Inflammatory macrophage (primary cell): ENCODE measurements at places on chromosomes 4 and X.

- no peak for DNase-seq
Measured at GRCh38 chr4:107863416-107863815, 38.7 kb downstream of the SGMS2 start.

GRCh38 chr4:38314663-38315062, 349.3 kb upstream of the KLF3 start:
- DNase-seq: no peak

DNA sequence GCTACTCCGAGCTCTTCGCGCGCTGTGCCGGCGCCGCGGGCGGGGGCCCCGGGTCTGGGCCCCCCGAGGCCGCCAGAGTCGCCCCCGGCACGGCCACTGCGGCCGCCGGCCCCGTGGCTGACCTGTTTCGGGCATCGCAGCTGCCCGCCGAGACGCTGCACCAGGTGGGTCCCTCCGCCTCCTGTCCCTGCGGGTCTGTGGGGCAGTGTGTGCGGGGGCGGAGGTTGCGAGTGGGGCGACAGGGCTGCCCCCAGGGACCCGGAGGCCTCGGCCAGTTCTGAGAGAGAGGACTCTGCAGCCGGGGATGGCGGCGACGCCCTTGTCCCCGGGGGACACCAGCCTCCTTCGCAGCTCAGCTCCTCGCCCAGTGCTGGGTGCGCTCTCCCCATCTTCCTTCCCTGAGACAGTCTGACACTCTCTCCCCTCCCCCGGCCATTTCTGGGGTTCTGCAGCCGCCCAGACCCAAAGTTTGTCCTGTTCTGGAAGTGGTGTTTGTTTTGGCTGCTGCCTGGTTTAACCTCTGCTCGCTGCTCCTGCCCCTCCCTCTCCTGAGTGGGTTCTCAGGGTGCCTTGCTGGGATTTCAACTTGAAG, 609 bp downstream of the REPS2 start:
- peak; percentile 0 for DNase-seq

DNA sequence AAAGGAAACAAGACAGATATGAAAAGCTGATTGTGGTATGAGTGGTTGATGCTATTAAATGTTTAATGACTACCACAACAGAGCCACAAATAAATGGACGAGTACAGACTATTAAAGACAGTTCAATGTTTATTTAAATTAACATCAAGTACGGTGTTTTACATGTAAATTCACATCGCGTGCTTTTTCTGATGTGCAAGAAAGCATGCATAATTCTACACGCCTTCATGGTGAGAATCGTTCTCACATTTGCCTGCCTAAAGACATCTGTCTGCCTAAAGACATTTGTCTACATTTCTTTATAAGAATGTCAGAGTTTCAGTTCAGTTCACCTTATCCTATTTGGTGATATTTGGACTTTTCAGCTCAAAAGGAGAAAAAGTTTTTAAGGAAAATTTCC, 7.3 kb upstream of the GPR143 start:
- DNase-seq: no peak

GRCh38 chr4:121243485-121243884, 79.4 kb upstream of the TNIP3 start:
- DNase-seq: no peak

- no peak for DNase-seq
Measured at GRCh38 chr4:78779280-78779679, 3.1 kb downstream of the BMP2K start.

GRCh38 chrX:150143721-150144440, 205.6 kb upstream of the EOLA2 start:
- DNase-seq: no peak

GRCh38 chr4:163536091-163536490, 41.6 kb downstream of the TMA16 start:
- DNase-seq: no peak

- DNase-seq: no peak
Measured at GRCh38 chr4:144799486-144799885, 153.5 kb downstream of the HHIP start.

DNA sequence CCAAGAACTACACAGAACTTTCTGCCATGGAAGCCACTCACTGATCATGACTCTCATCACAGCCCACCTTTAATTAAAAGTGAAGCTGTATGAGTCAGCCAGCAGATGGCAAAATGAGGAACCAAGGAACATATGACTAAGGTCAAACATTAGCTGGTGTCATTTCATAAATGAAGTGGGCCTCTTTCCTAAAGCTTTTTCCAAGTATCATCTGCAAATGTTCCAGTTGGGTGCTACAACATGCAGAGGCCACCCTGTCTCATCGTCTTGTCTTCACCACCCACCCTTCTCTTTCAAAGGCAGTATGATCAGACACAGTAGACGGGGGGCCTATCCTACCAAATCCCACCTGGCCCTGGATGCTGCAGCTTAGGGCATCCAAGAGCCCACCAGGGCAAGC, 9.2 kb upstream of the EOLA1 start:
- peak; percentile 48 for DNase-seq

DNA sequence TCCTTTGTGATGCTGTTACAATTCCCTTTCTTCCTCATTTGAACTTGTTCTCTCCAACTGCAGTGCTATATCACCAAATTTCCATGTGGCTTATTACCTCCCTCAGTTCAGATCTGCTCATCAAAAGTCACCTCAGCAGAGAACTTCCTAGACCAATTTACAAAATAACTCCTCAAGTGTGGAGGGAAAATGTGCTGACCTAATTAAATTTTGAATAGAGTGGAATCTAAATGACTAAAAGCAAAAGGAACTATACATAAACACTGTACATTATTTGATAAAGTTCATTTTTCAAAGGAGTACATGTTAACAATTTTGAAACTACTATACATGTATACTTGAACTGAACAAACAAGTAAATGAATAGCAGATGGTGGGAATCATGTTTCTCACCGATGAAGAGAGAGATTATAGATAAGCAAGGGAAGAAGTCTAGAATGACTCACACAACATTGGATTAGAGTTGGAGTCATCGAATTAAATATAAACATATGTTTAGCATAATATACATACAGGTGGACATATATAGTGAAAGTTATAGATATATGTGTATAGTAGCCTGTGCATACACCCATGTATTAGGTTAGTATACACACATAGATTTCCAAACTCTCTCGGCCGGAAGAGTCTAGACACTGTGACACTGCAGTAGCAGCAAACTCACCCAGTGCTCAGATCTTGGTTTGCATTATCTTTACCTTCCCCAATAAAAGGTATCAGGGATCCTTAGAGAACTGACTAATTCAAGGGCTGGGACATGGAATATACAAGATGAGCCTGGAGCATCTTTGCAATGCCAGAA, 318.7 kb downstream of the PCDH18 start:
- DNase-seq: no peak

DNA sequence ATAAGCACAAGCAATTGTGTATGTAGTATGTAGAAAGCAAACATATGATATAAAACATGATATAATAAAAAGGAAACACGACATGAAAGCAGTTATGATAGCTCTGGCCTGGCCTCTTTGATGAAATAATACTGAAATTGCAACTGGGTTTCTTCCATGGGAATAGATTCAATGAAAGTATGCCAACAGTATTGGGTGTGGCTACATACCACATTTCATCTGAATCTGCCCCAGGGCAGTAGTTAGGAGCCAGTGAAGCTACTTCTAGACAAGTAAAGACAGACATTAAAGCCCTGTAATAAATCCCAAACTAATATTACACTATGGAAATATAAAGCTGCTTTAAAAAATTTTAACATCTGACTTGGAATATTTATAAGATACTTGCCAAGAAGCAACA, 207.3 kb downstream of the FBXW7 start:
- no peak for DNase-seq

GRCh38 chrX:132443196-132444135, 45.4 kb downstream of the MBNL3 start:
- DNase-seq: peak; percentile 67

GRCh38 chrX:39883666-39884065, 214.1 kb downstream of the BCOR start:
- DNase-seq: peak; percentile 15

- no peak for DNase-seq
Measured at GRCh38 chr4:7933651-7934510, 5.8 kb downstream of the AFAP1 start.

DNA sequence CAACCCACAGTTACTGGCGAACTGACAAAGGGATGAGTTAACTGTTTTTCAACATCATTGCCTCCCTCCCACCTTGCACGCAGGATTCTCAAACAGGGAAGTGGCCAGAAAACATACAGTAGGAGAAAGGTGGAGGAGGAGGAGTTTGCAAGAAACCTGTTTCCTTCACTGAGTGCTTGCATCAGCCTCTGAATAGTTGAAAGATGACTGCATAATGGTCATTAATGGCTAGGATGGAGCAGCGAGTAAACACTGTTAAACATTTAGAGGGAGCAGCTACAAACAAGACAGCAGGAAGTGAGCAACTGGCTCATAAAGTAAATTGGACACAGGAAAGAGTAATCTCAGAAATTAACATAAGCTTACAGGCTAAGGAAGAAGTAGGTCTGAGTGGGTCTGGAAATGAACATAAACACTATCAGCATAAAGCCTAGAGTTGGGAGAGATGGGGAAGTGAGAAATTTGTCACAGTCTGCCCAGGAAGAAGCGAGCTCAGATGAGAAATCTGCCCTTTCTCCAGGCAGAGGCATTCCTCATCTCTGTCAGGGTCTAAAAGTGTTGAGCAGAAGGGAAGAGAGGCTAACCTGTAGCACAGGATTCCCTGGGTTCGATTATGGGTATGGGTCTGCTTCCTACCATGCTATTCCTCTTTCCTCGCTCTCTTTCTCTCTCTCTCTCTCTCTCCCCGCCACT, 38.6 kb downstream of the TRPC5OS start:
- DNase-seq: peak; percentile 33

GRCh38 chr4:176788971-176789370, 3.8 kb downstream of the VEGFC start:
- DNase-seq: no peak

GRCh38 chr4:5887361-5888221, 5.3 kb downstream of the CRMP1 start:
- DNase-seq: no peak

DNA sequence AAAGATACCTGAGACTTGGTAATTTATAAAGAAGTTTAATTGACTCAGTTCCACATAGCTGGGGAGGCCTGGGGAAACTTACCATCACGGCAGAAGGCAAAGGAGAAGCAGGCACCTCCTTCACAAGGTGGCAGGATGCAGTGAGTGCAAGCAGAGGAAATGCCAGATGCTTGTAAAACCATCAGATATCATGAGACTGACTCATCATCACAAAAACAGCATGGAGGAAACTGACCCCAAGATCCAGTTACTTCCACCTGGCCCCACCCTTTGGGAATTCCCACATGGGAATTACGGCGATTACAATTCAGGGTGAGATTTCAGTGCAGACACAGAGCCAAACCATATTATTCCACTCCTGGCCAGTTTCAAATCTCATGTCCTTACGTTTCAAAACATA, 514.7 kb upstream of the SPANXN1 start:
- DNase-seq: no peak
